ENCODE measurements at places on chromosomes 12 and 14.

DNA sequence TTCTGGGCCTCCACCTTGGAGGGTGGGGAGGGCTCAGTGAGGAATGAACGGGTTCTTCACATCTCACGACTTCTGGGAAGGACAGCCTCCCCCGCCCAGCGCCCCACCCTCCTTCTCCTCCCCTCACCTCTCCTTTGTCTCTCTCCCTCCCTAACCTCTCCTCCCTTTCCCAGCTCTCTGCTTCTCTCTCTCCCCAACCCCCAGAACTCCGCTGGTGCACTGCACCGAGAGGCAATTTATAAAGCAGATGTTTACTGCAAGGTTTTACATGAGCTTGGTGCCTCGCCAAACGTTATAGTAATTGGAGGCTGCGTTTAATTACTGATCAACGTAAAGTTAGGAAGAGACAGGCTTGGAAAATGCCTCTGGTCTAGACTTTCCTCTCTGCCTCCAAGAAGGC lies 42.9 kb upstream of the FAM222A start:
- no peak for DNase-seq

DNA sequence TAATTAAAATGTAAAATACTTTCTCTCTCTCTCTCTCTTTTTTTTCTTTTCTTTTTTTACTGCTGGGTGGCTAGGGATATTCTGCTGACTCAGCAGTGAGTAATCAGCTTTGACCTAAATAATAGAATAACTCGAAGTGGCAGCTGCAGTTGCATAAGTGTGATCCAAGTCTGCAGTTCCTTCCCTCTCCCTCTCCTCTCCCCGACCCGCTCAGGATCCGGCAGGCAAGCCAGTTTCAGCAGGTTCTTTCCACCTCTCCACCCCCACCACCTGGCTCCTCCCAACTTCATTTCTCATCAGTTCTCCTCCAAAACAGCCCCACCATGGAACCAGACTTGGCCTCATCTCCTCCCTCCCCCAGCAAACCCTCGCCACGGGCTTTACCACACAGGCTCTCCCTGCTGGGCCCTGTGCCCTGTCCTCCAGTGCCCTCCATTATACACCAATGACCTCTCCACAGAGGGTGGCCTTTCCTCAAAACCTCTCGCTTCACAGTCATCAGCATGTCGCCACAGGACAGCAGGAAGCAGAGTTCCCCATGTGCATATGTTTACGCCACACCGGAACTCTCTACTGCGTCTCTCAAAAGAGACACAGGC lies 22.4 kb downstream of the SLC7A8 start:
- DNase-seq, result no peak

- no peak for DNase-seq
Measured at GRCh38 chr12:66032739-66033138, 97.8 kb downstream of the LLPH start.

DNA sequence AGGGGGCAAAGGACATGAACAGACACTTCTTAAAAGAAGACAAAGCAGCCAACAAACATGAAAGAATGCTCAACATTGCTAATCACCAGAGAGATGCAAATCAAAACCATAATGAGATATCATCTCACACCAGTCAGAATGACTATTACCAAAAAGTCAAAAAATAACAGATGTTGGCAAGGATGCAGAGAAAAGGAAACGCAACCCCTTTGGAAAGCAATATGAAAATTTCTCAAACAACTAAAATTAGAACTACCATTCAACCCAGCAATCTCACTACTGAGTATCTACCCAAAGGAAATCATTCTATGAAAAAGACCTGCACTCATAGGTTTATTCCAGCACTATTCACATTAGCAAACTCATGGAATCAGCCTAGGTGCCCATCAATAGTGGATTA lies 25.6 kb downstream of the MDM1 start:
- no peak for DNase-seq

DNA sequence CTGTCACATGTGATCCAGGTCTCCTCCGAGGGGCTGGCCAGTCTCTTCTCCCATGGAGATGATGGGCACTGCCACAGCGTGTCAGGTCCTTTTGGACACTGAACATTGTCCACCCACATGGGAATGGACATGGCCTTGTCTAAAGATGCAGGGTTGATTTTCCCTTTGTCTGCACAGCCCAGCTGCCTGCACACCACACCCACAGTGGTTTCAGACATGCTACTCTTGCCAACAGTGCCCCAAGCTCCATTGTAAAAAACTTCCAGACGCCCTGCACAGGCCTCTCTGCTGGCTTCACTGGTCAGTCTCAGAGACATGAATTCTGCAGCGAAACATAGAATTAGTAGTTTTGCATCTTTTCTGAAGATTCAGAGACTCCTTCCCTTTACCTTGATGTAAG lies 18.5 kb downstream of the CD163 start:
- DNase-seq, result no peak

DNA sequence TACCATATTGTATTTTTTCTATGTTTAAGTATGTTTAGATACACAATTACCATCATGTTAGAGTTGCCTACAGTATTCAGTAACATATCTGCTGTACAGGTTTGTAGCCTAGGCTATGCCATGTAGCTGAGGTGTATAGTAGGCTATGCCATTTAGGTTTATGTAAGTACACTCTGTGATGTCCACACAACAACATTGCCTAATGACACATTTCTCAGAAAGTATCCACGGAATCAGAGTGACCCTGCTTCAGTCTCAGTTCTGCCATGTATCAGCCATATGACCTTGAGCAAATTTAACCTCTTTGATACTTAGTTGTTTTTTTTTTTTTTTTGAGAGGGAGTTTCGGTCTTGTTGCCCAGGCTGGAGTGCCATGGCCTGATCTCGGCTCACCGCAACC lies 12.7 kb downstream of the SUSD6 start:
- no peak for DNase-seq

DNA sequence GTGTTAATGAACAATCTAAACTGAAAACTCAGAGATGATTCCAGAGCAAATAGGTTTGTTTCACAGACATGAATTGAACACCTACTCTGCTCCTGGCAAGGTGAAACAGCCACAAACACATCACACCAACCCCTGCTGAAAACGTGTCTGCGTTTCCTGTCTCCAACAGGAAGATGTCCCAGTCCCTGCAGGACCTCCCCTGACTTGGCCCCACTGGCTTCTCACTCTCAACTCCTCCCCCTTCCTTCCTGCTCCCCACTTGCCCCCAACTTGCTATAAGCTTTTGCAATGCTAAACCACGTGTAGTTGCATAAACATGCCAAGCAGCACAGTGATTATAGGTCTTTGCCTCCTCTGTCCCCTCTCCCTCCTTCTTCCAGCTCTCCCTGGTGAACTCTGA lies 567.6 kb downstream of the BCL11B start:
- DNase-seq, result peak; percentile 18

DNA sequence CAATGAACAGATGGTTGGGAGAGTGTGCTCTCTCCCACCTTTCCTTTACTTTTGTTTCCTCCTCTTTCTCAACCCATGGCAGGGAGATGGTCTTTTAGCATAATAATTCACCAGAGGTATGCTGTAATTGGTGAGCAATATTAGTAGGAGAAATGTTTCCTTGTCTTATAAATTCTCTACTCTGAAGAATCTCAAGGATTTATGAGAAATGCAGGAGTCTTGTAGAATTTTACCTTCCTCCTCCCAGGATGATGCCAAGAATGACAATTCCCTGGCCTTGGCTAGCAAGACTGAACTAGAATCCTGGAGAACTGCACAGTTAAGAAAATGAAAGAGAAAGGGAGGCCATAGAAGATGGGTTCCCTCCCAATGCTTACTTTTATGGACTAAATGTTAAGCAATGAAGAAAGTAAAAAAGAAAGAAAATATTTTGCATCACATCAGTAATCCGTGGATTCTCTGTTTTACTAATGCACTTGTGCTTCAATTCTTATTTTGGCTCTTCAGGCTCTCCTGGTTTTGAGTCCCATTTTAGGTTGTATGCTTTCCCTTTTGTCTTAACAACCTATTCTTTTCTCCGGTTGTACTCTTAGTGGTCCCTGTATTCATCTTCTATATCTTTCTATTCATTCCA lies 192.9 kb upstream of the GARIN6 start:
- no peak for DNase-seq

- no peak for DNase-seq
Measured at GRCh38 chr12:92025462-92026207, 120.0 kb downstream of the BTG1 start.

DNA sequence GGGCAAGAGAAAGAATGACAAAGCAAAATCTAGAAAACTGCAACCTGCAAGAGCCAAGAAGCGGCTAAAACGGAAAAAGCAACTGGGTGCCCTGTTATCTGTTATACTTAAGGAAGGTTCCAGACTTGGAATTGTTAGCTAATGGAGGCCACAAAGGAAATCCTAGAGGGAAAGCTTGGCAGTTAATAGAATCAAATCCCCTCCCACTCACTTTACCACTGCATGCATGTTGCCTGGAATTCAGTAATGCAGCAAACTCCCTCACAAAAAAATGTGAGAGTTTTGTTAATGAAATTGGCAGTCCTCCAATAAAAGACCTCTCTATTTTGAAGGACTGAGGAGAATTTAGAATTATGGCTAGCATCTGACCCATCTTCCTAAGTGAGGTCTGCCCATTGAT lies 164.2 kb upstream of the SOX5 start:
- no peak for DNase-seq

DNA sequence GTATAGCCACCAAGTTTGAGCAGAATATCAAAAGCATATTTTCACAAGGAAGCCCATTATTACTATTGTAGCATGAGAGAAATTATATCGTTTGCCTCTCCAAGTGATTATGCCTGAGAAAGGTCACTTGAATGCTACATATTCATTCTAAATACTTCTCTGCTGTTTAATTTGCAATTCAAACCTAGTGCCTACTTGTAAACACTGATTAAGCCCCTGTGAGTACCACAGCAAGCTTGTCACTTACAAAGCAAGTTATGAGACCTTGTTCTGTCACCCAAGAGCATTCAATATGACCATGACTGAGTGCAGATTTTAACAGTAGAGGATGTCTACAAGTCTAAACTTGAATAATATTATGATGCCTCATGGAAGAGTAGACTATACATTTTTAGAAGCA lies 124.7 kb upstream of the SSTR1 start:
- DNase-seq, result no peak

GRCh38 chr12:110972866-110973265 lies 52.5 kb upstream of the MYL2 start:
- no peak for DNase-seq

- DNase-seq, result no peak
Measured at GRCh38 chr14:55662752-55663151, 82.7 kb downstream of the KTN1 start.

- no peak for DNase-seq
Measured at GRCh38 chr12:55654511-55655214, 18.0 kb downstream of the OR10P1 start.

- DNase-seq, result no peak
Measured at GRCh38 chr14:90445011-90445410, 48.2 kb downstream of the CALM1 start.

- no peak for DNase-seq
Measured at GRCh38 chr14:77406086-77406485, 17.2 kb downstream of the NOXRED1 start.
